ENCODE measurements at places on chromosomes 3 and 15. TPM values are rescaled to one million over a fixed set of nuclear protein-coding genes. Genes with fewer than 3 reads are reported as not detected.

GOLGA6B gene
- not detected for total RNA-seq

TUBGCP5 gene
- 21.4 TPM for total RNA-seq

ONECUT1 gene
- not detected for total RNA-seq

LRRC34 gene
- 1.5 TPM for total RNA-seq

CBLB gene
- total RNA-seq, result 28.8 TPM

All from osteocyte (in vitro differentiated cells).